ENCODE measurements at places on chromosomes 13 and 19.

DNA sequence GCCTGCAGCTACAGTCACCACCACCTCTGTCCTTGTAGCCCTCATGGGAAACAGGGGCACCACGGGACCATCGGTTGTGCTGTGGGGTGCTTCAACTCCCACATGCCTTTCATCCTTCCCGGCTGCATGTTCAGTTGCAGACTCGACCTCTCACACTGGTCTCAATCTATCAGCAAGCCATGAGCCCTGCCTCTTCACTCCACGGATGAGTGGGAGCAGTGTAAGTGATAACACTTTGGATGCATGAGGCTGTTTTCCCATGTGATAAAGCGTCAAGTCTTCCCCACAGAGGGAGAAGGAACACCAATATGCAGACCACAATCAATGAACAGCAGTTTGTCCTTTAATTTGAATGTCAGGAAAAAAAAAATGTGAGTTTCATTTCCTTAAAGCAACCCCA, 12.2 kb downstream of the SERP2 start:
- no peak for DNase-seq

DNA sequence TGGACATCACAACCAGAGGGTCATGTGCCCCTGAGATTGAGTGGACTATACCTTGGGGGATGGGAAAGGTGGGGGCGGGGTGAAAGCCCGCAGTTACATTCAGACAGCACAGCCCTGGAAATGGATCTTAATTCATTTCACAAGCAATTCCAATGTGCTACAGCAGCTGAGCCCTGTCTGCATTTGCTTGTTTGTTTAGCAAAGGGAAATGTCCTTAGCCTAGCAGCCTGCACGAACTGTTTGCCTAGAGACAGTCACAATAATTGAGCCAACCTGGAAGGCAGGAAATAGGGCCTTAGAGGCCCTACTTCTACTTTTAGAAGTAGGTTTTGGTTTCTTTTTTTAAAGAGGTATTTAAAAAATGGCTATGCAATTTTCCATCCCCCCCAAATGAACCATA, 177.3 kb upstream of the KL start:
- DNase-seq: no peak

DNA sequence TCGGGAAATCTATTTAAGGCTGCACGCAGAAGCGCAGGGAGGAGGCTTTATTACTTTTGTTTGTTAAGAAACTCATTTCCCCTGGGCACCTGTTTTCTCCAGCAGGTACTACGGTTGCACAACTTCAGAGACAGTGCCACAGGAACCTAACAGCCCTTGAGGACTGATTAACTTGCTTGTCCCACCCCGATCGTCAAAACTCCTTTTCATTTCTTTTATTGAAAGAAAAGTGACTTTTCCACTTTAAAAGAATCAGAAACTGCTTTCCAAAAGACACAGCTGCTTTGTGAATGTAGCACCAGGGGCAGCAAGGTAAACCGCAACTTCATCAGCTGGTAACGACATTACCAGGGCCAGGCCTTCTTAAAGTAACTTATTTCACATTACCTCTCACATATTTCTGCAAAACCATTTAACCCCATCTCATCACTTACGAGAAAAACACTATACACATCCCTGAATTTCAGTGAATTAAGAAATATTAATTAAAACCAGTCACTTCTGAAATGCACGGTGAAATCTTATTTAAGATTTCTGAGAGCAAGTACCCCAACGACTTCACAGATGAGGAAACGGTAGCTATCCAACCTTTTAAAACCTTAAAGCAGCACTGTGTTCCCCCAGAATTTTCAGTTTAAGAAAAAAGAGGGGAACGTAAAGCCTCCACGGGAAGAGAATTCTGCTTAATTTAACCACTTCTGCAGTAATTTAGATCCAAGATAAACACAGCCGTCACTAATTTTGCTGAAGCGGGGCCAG, 1.4 kb downstream of the ANKRD10 start:
- no peak for DNase-seq

DNA sequence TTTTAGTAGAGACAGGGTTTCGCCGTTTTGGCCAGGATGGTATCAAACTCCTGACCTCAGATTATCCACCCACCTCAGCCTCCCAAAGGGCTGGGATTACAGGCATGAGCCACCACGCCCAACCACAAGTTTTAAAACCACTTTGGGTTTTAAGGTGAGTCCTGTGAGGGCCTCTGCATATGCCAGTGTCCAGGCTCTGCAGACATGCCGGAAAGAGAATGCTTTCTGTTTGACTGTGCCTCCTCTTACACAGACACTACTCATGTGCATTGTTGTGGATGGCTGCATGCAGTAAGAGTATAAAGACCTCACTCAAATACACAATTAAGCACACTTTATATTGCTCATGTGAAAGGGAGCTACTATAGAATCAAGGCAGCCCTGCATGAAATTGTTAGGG, 20.8 kb upstream of the SLC25A30 start:
- no peak for DNase-seq

DNA sequence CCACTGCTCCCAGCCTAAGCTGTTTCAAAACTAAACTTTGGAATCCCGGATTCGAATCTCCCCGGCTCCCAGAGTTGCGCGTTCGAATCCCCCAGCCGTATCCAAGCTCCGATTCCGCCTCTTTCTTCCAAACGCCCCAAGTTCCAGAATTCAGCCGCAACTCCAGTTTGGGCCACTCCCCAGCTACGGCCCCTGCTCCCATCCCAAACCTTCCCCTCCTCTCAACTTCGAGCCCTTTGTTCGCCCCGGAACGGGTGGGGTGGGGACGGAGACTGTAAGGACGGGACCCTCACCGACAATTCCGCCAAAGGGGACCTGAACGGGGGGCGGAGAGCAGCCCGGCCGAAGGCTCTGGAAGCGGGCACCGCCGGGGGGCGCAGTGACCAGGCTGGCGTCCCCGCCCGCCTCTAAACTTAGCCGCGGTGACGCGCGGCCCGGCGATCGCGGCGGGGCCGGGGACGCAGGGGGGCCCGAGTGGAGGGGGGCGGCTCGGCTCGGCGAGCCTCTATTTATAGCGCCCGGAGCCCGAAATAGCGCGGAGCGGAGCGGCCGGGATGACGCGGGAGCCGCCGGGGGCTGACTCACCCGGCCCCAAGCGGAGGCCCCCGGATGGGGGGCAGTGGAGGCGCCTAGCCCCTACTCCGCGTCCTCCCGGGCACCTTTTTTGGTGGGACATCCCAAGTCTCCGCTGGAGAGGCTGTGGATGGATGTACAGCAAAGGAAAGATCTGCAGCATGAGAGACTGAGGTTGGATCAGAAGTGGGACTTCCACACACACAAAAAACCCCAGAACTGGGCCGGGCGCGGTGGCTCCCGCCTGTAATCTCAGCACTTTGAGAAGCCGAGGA, 4.9 kb upstream of the ERCC1 start:
- DNase-seq: no peak

GRCh38 chr13:86882835-86883234, 788.3 kb upstream of the SLITRK5 start:
- DNase-seq: no peak

GRCh38 chr19:48629599-48630295, 7.4 kb downstream of the DBP start:
- no peak for DNase-seq

- no peak for DNase-seq
Measured at GRCh38 chr19:29841559-29842367, 30.0 kb downstream of the CCNE1 start.

DNA sequence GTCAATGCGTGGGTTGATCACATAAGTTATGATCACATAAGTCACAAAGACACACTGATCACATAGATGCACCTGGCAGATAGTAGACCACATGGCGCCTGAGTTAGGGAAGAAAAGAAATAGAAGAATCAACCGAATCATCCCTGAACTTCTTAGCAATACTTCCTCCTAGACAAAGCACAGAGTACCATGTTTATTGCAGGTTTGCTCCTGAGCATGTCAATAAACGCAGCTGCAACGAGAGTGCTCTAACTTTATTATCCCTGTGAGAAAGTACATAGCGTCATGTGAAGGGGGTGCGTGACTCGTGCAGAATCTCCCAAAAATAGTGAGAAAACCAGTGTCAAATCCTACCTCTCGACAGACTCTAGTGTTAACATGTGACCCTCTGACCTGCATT, 17.3 kb downstream of the NCR1 start:
- no peak for DNase-seq

DNA sequence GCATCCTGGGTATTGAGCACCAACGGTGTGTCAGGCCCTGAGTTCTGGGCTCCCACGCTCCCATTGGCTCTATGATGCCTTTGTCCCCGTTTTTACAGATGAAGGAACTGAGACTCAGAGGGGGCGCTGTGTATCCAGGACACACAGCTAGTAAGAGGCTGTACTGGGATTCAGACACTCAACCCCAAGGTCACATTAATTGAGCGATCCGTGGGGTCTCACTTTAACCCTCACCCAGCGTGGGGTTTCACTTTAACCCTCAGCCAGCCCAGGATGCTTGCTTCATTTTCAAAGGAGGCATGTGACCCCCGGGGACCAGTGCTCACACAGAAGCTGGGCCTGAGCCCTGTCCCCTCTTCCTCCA, 42.6 kb downstream of the CYP4F22 start:
- no peak for DNase-seq

DNA sequence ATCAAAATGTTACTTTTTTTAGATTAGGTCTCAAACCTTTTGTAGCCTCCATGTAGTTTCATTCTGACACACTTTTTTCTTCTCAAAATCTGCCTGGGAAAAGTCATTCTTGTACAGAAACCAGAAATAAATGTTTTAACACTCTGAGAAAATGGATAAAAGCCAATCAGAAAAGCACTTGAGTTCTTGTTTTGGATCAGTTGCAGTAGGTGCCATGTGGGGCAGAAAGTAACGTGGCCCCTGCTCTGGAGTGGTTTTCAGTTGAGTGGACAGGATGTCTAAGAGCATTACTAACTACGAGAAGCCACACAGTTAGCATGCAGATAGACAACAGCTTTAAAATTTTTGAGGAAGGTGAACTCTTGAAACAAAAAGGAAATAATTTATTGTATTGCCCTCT, 19.1 kb downstream of the GPR183 start:
- DNase-seq: no peak

DNA sequence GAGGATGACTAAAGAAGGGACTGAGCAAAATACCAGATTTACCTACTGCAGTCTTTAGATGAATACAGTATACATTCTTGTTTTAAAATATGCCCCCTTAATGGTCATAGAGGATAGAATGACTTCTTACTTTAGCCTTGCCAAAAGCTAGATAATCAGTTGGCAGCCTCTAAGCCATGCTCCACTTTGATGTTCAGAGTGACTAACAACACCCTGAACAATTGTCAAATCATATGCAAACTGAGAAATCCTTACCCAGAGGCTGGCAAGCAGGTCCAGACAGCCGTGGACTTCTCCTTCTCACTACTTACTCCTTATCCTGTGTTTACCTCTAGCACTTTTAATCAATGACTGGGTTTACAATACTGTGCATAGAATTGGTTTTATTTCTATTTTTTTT, 23.6 kb upstream of the PHF11 start:
- DNase-seq: no peak

DNA sequence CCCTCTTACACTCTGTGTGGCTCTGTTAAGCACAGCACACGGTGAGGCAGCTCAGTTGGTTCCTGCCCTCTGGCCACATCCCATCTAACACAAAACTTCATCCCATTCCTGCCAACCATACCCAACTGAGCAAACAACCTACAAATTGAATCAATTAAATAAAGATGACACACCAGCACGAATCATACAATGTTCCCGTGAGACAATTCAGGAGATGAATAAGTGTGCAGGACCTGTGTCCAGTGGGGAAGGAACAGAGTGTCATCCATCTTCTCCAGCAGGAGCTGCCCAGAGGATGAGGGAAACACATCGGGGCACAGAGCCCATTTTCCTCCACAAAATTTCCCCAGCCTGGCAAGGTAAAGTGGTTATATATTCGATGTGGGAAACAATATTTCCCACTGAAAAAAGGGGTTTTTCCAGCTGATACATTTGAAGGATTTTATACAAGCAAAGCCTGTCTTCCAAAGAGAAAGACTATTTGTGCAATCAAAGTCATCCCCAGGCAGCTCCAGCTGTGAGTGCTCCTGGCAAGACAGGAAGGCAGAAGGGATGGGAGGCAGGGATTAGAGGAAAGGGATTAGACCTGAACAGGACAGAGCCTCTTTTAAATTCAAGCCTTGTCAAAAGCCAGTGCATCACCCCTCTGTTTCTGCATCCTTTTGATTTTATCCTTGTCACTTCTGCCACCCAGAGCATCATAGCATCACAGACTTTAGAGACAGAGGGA, 240.2 kb downstream of the LHFPL6 start:
- no peak for DNase-seq

DNA sequence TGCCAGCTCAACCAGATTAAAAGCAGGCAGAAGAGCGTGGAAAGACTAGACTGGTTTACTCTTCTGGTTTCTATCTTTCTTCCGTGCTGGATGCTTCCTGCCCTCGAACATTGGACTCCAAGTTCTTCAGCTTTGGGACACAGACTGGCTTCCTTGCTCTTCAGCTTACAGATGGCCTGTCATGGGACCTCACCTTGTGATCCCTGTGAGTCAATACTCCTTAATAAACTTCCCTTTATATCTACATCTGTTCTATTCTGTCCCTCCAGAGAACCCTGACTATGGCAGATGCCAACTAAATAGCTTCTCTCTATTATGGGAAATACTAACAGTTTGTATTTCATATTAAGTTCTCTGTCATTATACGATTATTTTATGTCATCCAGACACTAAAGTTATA, 609.1 kb downstream of the LMO7 start:
- DNase-seq: no peak

- no peak for DNase-seq
Measured at GRCh38 chr13:41026788-41027187, 7.7 kb upstream of the ELF1 start.
